ENCODE measurements at places on chromosomes 2 and 18.

- no peak for DNase-seq
Measured at GRCh38 chr2:106977717-106978116, 91.8 kb upstream of the ST6GAL2 start.

GRCh38 chr2:10993001-10993481 lies 81.3 kb downstream of the KCNF1 start:
- no peak for DNase-seq

GRCh38 chr2:231308631-231309428 lies 86.7 kb upstream of the B3GNT7 start:
- DNase-seq: no peak

GRCh38 chr2:16763493-16763899 lies 97.9 kb upstream of the CYRIA start:
- DNase-seq: no peak

GRCh38 chr2:73987109-73987947 lies 2.6 kb downstream of the TET3 start:
- peak; percentile 44 for DNase-seq
